ENCODE measurements at places on chromosomes 3 and 15. TPM values are rescaled to one million over a fixed set of nuclear protein-coding genes. Genes with fewer than 3 reads are reported as not detected.
A peak's percentile ranks its signal among the peaks of the same experiment; 100 is the strongest.

SKOR1 gene
- 2.2 TPM for total RNA-seq

HEMK1 gene
- total RNA-seq = 11.7 TPM

DPPA2 gene
- total RNA-seq = not detected

FAM43A gene
- total RNA-seq = 36.3 TPM

- no peak for ATAC-seq
These were observed 82.5 kb downstream of the CHST2 start for GRCh38 chr3:143201870-143202752.

- no peak for ATAC-seq
These were observed 51.5 kb downstream of the TIMP4 start for GRCh38 chr3:12107071-12107713.

ZDHHC19 gene
- not detected for total RNA-seq

GRCh38 chr15:73424506-73424905 is 18.5 kb upstream of the REC114 start:
- ATAC-seq = no peak

DNA sequence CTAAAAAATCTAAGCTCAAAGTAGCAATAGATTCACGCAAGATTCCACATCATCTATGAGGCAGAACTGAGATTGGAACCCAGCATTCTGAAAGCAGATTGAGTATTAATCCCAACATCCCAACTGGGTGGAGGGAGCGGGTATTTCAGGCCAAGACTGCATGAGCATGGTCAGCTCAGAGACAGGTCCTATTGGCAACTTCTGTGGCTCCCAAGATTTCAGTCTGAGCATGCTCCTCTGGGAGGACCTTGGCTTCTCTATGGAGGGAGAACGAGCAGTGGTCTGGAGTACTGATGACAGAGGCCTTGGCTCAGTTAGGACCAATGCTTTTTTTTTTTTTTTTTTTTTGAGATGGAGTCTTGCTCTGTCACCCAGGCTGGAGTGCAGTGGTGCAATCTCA is 4.0 kb upstream of the ITGA11 start:
- peak; percentile 50 for ATAC-seq

- ATAC-seq = no peak
These were observed 2.3 kb downstream of the ARPC4 start for GRCh38 chr3:9795207-9795606.

DNA sequence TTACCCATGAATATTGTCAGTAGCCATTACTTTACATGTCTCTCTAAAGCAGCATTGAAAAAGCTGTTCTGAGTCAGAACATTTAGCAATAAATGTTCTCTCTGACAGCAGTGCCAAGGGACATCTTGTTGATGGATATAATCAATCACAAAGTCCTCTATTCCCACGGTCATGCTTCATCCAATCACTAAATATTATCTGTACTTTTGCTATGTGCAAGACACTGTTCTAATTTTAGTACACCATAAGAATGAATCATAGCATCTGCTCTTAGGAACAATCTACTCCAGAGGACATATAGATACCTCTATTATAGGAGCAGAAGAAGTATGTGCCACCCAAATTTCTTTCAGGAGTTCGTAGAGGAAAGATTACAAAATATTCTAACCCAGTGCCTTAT is 142.5 kb upstream of the MBNL1 start:
- no peak for ATAC-seq

SEMA4B gene
- 44.9 TPM for total RNA-seq

PRR23E gene
- not detected for total RNA-seq

GRCh38 chr3:108404368-108404767 is 106.0 kb downstream of the MYH15 start:
- ATAC-seq = no peak

GPR62 gene
- not detected for total RNA-seq

DNA sequence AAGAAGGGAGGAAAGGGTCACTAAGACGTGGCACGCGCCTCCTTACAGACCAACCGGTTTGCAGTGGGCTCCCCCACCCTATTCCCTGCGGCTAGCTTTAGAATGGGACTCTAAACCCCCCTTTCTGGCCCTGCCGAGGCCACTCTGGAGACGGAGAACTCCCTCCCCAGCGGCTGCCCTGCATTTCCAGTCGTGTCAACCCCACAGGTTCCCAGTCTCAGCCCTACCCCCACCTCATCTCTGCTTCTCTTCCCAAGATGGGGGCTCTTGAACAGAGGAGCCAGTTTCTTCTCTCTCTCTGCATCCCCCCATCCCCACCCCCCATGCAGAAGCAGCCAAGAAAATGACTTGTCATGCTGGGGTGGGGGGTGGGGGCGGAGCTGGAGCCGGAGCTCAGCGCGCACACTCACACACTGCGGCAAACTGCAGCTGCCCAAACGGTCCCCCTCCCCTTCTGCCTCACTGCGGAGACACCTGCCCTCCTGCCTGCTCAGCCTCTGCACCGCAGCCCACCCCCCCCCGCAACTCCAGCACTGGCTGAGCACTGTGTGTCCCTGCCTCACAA is 871 bp downstream of the MAP1A start:
- peak; percentile 30 for ATAC-seq

GCNT3 gene
- total RNA-seq = not detected

- ATAC-seq = peak; percentile 76
These were observed 28.8 kb downstream of the RAB8B start for GRCh38 chr15:63218100-63218808.

GRCh38 chr15:77496715-77497109 is 76.0 kb downstream of the HMG20A start:
- peak; percentile 89 for ATAC-seq

DNA sequence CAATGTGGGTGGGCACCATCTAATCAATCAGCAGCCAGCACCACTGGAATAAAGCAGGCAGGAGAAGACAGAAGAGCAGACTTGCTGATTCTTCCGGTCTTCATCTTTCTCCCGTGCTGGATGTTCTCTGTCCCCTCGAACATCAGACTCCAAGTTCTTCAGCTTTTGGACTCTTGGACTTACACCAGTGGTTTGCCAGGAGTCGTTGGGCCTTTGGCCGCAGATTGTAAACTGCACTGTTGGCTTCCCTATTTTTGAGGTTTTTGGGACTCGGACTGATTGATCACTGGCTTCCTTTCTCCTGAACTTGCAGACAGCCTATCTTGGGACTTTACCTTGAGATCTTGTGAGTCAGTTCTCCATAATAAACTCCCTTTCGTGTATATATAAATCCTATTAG is 292.8 kb downstream of the BCHE start:
- ATAC-seq = no peak

CCNDBP1 gene
- total RNA-seq = 46.4 TPM

DNA sequence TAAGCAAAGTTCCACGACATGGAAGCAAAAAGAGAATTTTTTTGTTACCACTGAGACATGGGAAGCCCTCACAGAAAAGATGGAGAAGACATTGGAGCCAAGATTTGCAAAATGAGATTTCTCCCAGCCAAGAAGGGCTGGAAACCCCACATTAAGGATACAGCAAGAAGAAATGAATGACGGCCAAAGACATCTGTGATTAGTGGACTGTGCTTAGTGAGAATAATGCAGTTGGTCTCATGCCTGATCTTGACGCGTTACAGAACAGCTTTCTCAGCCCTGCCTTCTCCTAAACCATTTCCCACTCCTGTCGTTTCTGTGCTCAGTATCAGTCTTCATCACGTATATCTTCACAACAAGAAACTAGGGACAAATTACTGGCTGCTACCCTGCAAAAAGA is 45.8 kb upstream of the ARRDC4 start:
- ATAC-seq = no peak

TGM5 gene
- total RNA-seq = 0.58 TPM

DNA sequence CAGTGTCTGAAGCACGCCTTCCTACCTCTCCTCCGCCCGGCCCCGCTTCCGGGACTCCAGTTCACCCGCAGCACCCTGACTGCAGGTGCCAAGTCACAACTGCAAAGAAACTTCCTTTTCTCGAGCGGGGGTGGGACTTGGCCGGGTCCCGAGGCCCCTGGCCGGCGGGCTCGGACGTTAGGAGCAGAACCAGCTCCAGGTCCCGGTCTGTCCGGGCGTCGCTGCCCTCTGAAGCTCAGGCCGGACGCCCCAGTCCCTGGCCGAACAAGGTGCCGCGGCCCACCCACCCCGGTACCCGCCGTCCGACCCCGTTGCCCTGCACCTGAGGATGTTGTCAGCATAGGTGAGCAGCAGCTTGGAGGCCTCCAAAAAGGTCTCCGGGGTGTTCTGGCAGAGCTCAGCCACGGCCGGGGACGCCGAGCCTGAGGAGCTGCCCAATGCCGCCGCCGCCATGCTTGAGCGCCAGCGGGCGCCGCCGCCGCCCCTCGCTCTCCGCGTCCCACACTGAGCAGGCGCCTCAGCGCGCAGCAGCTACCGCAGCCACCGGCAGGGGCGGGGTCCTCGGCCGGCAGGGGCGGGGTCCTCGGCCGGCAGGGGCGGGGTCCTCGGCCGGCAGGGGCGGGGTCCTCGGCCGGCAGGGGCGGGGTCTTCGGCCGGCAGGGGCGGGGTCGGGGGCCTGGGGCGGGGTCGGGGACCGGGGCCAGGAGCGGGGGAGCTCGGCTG is at the start of gene NGLY1:
NGLY1 (minus strand) TSS at position 506 of the 723 bp plus-strand sequence; CDS start at position 453, 53 bp downstream.
- ATAC-seq = peak; percentile 97

DNA sequence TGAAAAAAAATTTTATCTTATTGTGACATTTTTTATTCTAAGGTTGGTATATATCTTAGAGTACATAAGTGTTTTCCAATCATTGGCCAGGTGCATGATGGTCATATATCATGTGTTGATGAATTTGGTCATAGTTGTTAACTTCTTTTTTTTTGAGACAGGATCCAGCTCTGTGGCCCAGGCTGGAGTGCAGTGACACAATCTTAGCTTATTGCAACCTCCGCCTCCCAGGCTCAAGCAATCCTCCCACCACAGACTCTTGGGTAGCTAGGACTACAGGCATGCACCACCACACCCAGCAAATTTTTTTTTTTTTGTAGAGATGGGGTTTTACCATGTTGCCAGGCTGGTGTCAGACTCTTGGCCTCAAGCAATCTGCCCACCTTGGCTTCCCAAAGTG is 44.0 kb downstream of the PCCB start:
- no peak for ATAC-seq

- no peak for ATAC-seq
These were observed 3.4 kb upstream of the DIS3L start for GRCh38 chr15:66290007-66290406.

CERS3 gene
- total RNA-seq = 1.9 TPM

COL7A1 gene
- total RNA-seq = 1.7 TPM

- ATAC-seq = no peak
These were observed 92.1 kb upstream of the PLSCR4 start for GRCh38 chr3:146342989-146343388.

GRCh38 chr3:9248522-9249271 is 749 bp downstream of the SRGAP3 start:
- ATAC-seq = no peak

DNA sequence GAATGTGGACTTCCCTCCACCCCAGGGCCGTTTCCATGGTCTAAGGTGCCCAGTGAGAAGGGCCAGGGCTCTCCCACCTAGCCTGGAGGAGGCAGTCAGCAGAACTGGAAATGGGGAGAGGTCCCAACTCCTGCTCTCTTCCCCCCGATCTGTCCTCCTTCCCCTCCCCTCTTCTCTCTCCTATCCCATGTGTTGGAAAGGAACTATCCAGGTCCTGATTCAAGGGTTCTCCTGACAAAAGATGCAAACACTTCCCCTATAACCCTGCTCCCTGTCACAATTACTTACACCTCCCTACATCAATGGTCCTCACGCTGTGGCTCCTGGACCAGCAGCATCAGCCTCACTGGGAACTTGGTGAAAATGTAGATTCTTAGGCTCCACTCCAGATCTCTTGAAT is 6.0 kb downstream of the CIB2 start:
- ATAC-seq = no peak

- ATAC-seq = peak; percentile 50
These were observed 120.9 kb downstream of the DTWD1 start for GRCh38 chr15:49741712-49742111.

GOLGA8Q gene
- 7.5 TPM for total RNA-seq

FANCI gene
- total RNA-seq = 1.9 TPM

DNA sequence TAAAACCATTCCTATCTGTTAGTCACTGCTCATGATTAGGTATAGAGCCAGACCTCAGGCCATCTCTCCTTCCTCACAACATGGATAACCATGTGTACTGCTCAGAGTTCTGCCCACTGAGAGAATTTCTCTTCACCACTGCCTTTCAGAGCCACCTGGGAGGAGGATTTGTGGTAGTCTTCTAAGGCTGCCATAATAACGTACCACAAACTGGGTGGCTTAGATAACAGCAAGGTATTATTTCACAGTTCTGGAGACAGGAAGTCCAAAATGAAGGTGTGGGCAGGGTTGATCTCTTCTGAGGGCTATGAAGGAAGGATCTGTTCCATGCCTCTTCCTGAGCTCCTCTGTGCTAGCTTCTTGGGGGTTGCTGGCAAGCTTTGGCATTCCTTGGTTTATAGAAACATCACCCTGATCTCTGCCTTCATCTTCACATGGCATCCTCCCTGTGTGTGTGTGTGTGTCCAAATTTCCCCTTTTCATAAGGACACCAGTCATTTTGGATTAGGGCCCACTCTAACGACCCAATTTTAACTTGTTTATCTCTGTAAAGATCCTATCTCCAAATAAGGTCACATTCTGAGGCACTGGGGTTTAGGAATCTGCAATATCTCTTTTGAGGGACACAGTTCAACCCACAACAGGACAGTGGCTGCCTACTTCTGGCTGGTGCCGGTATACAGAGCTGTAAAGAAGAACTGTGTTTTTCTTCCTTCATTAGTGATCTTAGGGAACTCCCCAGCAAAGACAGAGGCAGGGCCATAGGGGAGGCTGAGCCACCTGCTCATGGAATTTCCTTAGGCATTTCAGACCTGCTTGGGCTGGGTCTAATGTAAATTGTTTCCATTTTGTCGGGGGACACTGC is 42.1 kb upstream of the NOX5 start:
- ATAC-seq = no peak

DNA sequence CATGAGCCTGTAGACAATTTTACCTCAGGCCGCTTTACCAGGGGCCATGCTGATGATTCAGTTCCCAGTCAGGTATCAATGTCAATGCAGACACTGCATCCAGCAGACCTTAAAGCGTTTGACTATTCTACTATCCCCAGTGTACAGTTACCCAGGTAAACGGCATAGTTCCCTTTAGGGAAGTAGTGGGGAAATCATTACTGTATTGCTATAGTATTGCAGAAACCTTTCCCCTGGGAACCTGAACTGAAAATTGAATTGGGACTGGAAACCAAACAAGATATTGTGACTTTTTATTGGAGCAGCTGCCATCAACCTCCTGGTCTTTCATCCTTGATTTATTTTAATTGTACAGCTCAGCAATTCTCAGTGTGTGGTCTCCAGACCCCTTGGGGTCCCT is 6.6 kb upstream of the INAFM2 start:
- no peak for ATAC-seq

DNA sequence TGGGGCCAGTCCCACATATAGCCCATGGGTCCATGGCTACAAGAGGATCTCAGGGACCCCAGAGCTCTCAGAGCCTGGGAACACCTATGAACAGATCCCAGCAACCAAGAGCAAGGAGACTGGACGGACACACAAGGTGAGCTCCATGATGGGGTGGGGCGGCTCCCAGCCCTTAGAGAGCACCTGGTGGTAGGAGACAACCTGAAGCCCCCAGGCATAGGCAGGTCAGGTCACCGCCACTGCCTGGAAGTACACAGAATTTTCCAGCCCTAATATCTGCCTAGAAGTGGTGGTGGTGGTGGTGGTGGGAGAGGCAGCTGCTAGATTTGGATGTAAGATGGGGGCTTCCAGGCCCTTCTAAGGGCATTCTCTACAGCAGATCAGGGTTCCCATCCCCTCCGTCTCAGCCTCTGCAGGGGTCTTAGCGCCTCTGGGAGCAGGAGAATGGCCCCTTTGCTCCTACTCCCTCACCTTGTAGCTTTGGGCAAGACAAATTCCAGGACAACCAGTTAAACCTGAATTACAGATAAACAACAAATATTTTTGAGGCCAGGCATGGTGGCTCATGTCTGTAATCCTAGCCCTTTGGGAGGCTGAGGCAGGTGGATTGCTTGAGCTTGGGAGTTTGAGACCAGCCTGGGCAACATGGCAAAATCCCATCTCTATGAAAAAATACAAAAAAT is 9.2 kb downstream of the SH2D7 start:
- ATAC-seq = no peak

ADGRG7 gene
- not detected for total RNA-seq

SLC12A1 gene
- not detected for total RNA-seq
